CD4-positive, alpha-beta T cell treated with Interleukin-17A for 4 hours (primary cell): ENCODE measurements at places on chromosomes 4 and X.

DNA sequence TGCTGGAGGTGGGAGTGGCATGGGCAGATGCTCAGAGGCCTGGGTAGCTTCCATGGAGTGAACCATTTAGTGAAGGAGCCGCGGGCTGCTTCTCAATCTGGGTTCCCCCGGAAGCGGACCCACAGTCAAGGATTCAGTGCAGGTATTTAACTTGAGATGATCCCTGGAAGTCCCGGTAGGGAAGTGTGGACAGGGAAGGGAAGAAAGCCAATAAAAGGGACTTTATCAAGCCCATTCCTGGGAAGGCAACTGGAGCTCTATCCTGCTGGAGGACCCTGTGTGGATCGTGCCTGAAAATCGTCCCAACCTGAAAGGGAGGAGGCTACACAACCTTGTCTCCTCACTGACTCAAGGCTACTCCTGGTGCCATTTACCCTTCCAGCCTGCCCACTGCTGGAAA lies 76.9 kb downstream of the DHX15 start:
- DNase-seq: no peak

DNA sequence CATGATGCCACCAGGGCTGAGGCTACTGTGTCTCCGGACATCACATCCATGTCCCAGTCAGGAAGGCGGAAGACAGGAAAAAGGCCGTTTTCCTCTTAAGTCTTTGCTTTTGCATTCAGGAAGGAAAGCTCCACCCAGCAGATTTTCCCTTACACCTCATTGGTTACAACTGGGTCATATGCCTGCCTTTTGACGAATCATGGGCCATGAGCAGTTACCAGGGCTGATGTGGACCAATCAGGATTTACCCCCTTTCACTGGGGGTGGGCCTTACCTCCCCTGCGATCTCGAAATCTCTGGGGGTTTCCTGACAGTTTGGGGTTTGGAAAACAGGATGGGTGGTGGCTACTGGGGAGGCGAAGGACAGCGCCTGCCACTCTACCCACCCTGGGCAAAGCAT lies 52.5 kb upstream of the GRPEL1 start:
- no peak for DNase-seq

DNA sequence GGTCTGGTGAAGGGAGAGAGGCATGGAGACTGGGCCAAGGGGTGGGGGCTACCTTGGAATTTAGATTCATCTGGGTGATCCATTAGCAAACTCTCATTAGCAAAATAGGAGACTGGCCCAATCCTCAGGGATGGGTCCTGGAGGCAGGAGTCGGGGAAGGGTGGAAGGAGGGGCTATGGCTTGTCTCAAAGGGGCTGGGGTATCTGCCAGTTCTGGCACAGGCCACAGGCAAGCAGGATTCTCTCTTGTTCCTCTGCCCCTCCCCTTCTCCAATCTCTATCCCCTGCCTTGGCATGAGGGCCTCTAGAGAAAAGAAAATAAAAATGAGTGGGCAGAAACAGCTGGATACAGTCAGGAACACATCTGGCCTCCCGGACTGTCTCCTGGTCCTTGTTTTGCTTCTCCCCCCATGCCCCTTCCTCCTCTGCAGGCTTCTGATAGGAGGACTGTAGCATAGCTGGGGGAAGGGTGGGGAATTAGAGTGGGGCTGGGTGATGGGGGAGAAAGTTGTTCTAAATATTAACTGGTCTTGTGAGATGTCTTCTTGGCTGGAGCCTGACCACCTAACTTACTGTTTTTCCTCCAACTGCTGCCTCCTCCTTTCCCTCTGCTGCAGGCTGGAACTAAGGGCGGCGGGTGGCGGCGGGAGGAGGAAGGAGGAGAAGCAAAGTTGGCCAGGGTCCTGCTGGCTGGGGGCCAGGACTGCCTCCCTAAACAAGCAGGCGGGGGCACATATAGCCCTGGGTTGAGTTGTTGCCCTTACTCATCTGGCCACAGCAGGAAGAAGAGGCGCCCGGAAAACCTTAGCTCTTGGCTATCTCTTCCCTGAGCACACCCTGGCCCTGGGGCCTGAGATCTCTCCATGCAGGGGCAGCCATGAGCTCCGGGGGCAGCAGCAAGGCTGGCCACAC lies 53.3 kb upstream of the LAS1L start:
- DNase-seq: no peak

DNA sequence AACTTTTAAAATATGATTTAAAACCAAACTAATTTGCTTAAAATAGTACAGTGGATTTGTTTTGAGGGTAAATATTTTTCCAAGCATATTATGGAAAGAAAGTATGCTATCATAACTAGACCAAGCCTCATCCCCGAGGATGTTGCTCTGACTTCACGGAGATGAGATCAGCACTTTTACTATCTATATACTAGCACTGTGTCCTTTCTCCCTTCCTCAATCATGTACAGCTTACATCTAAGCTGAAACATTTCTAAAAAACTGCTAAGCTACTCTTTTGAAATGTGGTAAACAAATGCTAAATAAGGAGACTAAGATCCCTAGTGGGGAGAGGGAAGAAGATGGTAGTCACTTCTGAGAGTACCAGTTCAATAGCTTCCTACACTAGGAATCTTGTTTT lies 23.8 kb downstream of the AMMECR1 start:
- DNase-seq: no peak

DNA sequence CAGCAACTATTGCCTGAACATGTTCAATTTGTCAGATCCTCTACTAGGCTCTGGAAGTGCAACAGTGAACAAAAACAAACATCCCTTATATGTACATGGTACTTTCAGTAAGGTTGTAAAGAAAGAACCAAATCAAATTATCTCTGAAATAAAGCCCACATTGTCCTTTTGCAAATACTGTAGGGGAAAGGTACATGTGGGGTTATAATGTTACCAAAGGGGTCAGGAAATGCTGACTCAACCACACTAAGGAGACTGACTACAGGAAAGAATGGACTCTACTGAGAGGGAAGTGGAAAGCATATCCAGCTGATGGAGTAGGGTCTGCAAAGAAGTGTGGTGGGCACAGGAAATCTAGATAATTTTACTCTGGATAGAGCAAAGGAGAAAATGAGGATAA lies 61.5 kb downstream of the PCDH18 start:
- DNase-seq: no peak

GRCh38 chr4:2462992-2463762 lies 5.7 kb upstream of the RNF4 start:
- no peak for DNase-seq

DNA sequence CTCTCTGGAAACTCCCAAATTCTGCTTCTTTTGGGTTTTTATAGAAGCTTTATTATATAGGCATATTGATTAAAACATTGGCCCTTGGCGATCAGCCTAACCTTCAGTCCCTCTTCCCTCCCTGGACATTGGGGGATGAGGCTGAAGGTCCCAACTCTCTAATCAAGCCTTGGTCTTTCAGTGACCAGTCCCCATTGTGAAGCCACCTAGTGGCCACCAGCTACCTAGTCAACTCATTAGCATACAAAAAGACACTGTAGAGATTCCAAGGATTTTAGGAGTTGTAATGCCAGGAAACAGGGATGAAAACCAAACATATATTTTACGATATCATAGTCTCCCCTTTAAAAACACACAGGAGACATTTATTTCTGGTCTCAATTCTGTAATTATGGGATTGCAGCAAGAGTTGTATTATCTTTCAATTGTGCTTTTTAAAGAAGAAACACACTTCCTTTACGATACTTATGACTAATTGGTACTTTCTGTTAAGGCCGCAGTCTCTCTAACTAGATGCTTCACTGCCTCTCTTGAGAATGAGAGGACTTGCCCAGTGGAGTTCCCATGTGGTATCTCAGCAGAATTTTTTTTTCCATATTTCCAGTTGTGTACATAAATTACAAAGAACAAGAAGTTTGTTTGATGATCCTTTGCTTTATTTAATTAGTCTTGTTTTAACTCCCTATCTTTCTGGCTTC lies 58.2 kb downstream of the WDR17 start:
- DNase-seq: no peak

DNA sequence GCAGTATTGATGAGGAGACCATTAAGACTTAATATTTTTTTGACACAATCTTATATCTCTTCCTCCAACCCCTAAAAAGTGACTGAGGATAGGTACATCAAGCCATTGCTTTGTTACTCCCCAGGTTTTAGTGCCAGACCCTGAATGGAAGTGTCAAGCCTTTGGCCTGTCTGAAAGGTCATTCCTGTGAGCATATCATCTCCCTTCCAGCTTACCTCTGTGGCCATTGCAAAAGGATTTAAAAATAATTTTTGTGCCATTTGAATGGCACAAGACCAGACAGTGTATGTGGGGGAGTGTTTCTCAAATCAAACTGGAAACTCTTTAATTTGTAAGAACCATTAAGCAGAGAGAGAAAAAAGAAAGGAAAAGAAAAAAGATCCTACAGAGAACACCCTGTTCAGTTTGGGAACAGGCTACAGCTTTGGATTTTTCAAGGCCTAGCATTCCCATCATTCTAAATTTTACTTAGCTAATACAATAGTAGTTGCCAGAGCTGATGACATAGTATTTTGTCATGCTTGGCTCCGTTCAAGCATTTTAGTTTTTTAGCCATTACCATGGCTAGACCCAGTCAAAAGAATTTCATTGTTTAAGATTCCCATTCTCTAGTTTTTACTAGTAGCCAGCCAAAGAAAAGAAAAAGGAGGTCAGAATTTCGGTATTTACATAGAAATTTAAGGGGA lies 49.6 kb downstream of the HPF1 start:
- DNase-seq: no peak

DNA sequence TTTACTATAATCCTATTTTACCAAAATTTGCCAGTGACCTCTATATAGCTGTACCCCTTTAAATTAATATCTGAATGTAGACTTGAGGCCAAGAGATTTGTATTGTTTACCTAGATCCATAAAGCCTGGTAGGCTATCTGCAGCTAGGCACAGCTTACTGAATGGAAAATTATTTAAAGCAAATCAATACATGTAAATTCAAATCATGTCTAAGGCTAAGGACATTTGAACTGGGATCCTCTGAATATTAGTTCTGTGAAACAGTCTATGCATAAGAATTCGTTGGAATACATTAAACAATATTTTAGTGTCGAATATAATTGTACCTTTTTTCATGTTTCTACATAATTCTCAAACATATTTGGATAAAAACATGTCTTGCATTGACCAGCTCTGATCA lies 1.6 kb downstream of the UGT2A3 start:
- no peak for DNase-seq

- no peak for DNase-seq
Observed at GRCh38 chrX:13023567-13023966, 20.9 kb downstream of the FAM9C start.

- DNase-seq: no peak
Observed at GRCh38 chrX:72069350-72070160, 62.2 kb downstream of the RTL5 start.

DNA sequence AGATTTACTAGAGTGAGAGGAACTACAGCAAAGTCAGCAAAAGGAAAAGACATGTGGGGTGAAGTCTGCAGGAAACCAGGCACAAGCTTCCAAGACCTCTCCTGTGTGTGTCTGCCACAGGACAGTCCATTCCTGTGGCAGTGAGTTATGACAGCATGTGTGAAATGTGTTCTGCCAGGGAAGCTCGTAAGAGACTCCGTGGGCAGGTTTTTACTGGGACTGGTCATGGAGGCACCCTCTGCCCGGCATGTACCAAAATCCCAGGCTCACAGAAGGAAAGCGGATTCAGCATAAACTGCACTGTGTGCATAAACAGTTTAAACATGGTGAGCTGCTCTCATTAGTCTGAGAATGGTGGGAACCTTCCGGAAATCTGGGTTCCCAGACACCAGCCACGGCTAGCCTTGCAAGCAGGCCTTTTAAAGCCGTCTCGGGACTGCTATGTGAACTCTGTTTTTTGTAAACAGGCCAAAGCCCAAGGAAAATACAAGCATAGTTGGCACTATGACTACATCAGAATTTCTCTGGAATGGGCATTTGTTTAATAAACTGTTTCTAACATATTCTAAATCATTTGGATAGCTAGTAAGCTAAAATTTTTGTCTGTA lies 288.5 kb downstream of the TENM3 start:
- DNase-seq: no peak

GRCh38 chrX:124925681-124926080 lies 394.0 kb upstream of the TEX13C start:
- DNase-seq: no peak

GRCh38 chr4:29553846-29554245 lies 1166.3 kb upstream of the PCDH7 start:
- DNase-seq: no peak

GRCh38 chr4:16655111-16655510 lies 243.3 kb downstream of the LDB2 start:
- no peak for DNase-seq

DNA sequence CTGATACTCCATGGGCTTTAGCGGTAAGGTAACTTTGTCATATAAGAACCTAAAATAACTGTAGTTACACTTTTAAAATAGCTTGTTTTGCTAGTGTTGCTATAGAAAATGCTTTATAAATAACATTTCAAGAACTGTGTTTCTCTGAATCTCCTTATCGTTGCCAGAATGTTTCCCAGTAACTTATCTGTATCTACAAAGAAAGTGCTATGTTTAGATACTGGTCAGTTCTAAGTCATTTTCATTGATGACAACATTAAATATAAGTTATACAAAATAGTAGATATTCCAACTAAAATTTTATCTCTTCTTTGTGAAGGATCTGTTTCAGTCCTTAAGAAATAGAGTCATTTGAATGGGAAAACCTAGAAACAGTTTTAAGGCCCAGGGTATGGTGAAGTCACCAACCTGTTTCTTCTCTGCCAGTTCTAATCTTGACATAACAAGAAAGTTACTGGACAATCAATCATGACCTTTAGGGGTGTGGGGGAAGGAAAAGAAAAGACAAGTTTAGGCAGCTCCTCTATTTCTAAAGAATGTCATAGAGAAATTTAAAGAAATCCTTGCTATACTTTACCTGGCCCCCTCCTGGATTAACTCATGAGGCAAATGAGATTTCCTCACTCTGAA lies 425.9 kb downstream of the RPA4 start:
- no peak for DNase-seq

DNA sequence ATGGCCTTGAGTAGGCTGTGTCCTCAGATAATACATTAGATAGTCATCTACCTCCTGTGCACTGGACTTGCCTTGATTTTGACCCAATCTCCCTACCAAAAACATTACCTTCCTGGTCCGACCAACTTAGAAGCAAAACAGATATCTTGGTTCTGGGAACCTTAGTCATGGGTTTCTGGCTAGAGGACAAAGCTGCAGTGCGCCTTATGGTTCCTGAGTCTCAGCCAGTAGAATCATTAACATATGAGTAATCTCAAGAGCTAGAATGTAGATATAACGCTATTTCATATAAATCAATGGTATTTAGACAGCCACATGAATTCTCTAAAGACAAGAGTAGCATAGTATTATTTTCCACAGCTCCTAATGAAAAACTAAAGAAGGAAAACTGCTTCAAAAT lies 83.1 kb downstream of the GRIA3 start:
- DNase-seq: no peak

DNA sequence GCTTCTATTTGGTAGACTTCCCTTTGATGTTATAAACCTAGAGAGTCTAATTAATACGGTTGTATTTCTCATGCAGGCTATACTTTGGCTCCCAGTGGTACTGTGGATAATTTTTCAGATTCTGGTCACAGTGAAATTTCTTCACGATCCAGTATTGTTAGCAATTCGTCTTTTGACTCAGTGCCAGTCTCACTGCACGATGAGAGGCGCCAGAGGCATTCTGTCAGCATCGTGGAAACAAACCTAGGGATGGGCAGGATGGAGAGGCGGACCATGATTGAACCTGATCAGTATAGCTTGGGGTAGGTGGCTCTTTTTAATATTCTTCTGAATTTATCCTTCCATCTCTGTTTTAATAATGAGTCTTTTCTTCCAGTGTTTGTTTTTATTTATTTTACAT lies 249.7 kb downstream of the RAPGEF2 start:
- no peak for DNase-seq

- no peak for DNase-seq
Observed at GRCh38 chr4:19375931-19376330, 875.8 kb upstream of the SLIT2 start.

GRCh38 chrX:68675571-68675970 lies 28.1 kb downstream of the STARD8 start:
- no peak for DNase-seq
